Cortex of kidney (tissue), 1 donor: ENCODE measurements at places on chromosomes 16 and 17.

DNA sequence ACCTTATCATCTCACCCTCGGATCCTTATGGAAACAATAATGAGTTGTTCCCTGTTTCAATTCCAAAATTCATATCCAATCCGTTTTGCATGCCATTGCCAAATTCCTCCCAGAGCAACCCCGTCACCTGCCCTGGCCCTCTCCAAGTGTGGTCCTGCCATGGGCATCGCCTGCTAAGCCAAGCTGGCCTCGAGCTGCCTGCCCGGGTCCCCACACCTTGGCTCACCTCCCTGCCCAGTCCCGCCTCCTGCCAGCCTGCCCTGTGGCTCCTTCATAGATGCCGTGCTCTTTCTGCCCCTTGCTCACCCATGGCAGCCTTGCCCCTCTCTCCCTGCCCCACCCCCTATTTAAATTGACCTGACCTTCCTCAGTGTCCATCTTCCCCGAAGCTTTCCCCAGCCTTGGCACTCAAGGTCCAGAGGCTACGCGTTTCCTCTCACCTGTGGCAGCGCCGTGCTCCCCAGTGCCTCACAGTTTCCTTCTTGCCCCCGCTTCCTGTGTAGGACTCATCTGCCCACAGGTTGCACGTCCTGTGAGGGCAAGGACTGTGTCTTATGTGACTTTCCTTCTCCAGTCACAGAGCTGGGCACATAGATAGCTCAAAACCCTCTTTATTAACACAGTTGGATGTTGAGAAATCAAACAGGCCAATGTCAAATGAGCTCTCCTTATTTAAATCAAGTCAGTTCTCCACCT, 12.7 kb downstream of the MAPT start:
- no peak for DNase-seq

DNA sequence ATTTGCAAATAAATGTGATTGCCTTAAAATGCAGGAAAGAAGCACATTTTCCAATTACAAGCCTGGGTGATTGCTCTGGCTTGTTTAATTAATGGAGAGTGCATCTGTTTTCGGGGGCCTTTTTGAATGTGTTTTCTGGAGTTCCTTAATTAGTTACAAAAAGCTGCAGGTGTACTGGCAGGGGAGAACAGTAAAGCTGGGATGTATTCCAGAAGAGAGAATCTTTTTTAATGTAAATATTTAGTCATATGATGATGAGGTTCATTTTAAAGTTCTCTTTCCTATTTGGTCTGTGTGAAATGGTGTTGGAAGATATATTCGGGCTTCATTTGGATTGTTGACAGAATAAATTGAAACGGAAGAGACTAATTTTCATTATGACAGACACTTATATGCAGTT, 70.9 kb upstream of the N4BP1 start:
- no peak for DNase-seq

DNA sequence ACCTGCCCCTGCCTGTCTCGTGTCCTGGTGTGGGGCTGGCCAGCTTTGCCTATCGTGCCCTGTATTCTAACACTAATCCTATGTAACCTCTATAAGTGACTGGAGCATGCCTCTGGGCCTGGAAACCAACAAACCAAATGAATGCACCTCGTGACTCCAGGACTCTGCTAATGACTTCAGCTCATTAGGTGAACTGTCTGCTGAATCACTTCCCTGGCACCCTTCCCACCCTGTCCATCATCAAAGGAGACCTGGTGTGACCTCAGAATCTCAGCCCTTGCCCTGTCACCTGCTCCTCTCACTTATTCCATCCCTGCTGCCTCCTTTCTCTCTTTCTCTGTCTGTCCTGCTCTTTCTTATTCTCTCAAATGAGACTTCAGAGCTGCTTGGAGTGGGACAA, 322.4 kb downstream of the CBLN1 start:
- no peak for DNase-seq

DNA sequence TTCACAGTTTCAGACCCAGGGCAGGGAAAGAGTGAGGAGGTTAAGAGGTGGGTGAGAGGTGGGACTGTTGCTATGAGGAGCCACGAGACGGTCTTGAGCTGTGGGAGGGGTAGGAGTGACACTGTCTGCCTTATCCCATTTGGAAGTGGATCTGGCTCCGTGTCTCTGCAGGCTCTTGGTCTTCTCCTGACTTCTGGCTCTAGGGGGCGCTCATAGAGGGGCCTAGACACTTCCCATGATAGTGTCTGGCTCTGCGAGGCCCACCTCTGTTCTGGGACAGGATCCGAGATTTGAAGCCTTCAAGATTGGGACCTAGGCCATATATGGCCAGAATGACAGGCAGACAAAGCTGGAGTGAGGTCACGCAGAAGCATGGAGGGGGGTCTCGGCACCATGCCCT, 204.5 kb downstream of the GSG1L start:
- DNase-seq = no peak

DNA sequence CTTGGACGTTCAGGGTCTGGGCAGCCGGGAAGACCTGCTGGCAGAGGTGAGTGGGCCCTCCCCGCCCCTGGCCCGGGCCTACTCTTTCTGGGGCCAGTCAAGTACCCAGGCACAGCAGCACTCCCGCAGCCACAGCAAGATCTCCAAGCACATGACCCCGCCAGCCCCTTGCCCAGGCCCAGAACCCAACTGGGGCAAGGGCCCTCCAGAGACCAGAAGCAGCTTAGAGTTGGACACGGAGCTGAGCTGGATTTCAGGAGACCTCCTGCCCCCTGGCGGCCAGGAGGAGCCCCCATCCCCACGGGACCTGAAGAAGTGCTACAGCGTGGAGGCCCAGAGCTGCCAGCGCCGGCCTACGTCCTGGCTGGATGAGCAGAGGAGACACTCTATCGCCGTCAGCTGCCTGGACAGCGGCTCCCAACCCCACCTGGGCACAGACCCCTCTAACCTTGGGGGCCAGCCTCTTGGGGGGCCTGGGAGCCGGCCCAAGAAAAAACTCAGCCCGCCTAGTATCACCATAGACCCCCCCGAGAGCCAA, 8.6 kb upstream of the ABCC3 start:
- no peak for DNase-seq

DNA sequence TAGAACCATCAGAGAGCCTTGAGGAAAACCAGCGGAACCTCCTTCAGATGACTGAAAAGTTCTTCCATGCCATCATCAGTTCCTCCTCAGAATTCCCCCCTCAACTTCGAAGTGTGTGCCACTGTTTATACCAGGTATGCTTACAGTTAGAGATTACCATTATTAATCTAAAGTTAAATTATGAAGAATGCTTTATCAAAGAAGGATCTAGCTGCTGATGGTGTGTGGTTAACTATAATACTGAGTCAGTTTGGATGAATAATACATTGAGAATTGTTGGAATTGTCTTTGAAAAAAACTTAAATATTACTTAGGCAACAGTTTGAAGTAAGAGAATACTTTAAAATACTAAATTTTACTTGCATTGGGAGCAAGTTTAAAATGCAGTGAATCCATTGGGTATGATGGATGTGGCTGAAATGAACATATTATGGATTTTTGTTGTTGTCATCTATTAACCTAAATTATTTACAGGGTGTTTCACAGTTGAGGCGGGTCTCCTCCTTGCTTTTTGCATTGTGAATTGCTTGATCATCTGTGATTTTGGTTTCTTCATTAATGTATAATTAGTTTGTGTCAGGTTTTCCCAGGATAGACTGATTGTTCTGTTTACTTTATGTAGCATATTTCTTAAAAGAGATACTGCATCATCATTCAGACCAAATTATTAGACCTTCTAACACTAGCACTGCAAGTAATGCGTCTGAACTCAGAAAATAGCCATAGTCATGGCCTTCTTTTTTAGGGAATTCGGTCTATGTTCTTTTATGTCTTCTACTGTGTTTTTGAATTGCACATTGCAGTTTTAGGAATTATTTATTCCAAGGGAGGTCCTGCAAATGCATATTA, 47.8 kb downstream of the OMG start:
- no peak for DNase-seq

DNA sequence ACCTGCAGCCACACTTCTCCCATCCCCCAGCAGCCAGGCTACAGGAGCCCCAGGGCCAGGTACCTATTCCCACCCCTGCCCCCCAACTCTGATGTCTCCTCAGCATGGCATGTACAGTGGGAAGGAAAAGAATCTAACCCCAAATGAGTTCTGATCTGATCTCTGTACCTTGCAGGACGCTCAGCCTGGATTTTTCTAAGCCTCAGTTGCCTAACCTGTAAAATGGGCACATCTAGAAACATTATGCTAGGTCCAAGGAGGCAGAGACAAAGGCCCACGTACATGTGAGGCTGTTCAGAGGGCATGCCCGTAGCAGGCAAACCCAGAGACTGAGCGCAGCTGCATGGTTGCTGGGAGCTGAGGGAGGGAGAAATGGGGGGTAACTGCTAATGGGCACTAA, 35.1 kb downstream of the SLC38A8 start:
- DNase-seq = no peak

- no peak for DNase-seq
Observed at GRCh38 chr16:56348168-56349085, 76.9 kb downstream of the AMFR start.

DNA sequence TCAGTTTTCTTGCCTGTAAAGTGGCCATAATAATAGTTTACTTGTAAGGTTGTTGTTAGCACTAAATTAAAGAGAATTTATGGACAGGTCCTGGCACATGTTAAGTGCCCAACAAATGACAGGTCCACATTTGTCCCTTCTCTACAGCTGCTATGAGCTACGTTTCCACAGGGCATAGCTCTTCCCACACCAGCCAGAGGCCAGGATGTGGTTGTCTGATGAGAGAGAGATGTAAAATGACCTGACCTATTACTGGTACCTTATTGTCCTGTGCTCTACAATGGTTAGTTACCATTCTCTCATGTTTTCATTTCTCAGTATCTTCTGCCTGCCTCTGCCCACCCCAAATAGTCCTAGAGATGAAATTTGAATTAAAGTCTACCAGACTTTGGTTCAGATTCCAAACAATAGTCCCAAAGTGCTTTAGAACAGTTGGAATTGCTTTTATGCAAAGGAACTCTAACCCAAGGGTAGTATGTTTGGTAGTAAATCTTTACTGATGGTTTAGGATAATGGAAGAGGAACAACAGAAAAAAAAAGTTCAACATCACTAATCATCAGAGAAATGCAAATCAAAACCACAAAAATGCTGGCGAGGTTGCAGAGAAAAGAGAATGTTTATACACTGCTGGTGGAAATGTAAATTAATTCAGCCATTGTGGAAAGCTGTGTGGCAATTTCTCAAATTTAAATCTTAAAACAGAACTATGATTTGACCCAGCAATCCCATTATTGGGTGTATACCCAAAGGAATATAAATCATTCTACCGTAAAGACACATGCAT, 57.1 kb upstream of the ANKFN1 start:
- no peak for DNase-seq
